Kidney capillary endothelial cell (primary cell): ENCODE measurements at places on chromosomes 1 and 21.

DNA sequence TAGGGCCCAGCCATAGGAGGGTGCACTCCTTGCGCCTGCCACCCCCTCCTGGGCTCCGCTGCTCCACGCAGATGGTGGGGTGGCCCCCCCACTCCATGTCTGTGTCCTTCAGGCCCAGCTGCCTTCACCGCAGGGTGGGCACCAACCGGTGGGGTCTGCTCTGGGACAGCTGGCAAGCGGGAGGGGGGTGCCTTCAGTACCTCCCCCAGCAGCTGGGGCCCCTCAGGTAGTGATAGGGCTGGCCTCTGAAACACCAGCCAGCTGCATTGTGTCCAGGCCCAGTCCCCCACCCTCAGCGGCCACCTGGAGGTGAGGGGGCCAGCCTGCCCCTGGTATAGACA, 360 bp downstream of the GJC2 start:
- no peak for DNase-seq

- no peak for DNase-seq
Measured at GRCh38 chr1:33366762-33367484, 46.0 kb upstream of the A3GALT2 start.

- DNase-seq: no peak
Measured at GRCh38 chr1:228740543-228741317, 5.5 kb downstream of the RHOU start.

DNA sequence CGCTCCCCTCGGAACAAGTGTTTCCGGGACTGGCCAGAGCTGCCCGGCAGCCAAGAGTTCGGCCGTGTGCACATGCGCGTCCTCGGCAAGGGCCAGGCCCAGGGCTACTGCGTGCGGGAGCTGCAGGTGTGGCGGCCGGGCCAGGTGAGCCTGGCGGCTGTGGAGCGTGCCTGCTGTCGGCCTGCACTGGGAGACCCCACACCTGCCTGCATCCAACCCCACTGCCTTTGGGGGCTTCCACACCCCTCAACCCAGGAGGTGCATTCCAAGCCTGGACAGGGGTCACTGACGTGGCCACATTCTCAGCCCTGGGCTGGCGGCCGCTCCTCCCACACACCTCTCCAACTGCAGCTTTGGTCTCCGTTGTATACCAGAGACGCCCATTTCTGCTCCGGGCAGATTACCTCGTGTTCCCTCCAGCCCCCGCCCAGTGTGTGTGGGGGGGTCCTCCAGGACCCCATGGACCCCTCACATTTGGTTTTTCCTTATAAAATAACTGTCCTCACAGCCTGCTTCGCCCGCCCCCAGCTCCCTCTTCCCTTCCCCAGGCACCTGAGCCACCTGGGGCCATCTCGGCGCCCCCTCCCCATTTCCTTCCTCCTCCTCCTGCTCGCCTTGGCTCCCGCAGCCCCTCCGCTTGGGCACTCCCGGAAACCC, 6.1 kb downstream of the RNF223 start:
- DNase-seq: no peak

DNA sequence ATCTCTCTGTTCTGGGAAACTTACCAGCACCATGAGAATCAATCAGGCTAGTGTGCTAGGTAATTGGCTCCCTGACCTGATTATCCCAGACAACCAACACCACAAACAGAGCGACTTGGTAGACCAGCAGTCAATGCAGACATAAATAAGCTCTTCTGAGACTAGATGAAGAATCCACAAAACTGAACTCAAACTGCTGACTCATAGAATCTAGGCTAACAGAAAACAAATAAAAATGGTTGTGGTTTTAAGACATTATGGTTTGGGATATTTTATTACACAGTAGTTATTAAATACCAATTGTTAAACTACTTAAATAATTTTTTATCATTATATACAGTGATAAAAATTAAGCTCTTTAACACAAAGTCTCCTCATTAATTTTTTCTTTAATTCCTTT, 535.7 kb downstream of the COL11A1 start:
- no peak for DNase-seq

DNA sequence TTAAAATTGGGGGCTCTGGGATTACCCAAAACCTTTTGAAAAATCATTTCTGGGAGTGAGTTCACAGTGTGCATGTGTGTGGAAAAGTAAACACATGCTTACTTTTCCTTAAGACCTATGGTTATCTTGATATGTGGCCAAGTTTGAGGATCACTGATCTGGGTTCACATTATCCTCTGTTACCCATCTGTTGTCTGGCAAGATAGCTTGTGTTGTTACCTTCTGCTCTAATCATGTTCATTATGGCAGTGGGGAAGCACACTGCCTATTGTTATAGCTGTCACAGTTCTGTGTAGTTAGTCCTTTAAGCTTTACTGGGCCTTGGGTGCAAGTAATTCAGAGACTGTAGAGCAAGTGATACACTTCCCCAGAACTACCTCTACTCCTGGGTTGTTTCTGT, 5.0 kb downstream of the CTBS start:
- no peak for DNase-seq

DNA sequence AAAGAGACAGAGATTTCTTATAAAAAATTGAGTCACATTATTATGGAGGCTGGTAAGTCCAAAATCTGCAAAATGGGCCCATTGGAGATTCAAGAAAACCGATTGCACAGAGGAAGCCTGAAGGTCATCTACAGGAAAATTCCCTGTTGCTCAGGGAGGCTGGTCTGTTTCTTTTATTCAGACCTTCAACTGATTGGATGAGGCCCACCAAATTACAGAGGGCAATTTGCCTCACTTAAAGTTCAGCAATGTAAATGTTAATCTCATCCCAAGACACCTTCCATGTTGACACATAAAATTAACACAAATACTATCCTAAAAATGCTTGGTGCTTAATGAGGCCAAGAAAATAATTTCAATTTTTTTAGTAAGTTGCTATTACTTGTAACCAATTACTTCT, 219.2 kb upstream of the RUNX1 start:
- no peak for DNase-seq
